ENCODE measurements at places on chromosomes 3 and 15. TPM values are rescaled to one million over a fixed set of nuclear protein-coding genes. Genes with fewer than 3 reads are reported as not detected.

IL16 gene
- 5.3 TPM for polyA plus RNA-seq

MTFMT gene
- 17.5 TPM for polyA plus RNA-seq

ENTPD3 gene
- polyA plus RNA-seq, result 15.4 TPM

ISL2 gene
- polyA plus RNA-seq, result 2.3 TPM

APOD gene
- polyA plus RNA-seq, result 223 TPM

ERICH6 gene
- 0.89 TPM for polyA plus RNA-seq

NAALADL2 gene
- 3.1 TPM for polyA plus RNA-seq

ETFA gene
- 127 TPM for polyA plus RNA-seq

COL7A1 gene
- polyA plus RNA-seq, result 30.9 TPM

RFT1 gene
- 16.1 TPM for polyA plus RNA-seq

CDC25A gene
- 8.0 TPM for polyA plus RNA-seq

SNX33 gene
- 11.4 TPM for polyA plus RNA-seq

IL20RB gene
- polyA plus RNA-seq, result 0.60 TPM

KBTBD13 gene
- polyA plus RNA-seq, result 0.08 TPM

SLC28A2 gene
- polyA plus RNA-seq, result not detected

WDR93 gene
- polyA plus RNA-seq, result 1.2 TPM

FOXB1 gene
- 11.8 TPM for polyA plus RNA-seq

GTF2A2 gene
- 161 TPM for polyA plus RNA-seq

RBP2 gene
- polyA plus RNA-seq, result 0.38 TPM

TUBGCP4 gene
- 23.3 TPM for polyA plus RNA-seq
